Stimulated activated CD4-positive, alpha-beta T cell treated with anti-CD3 and anti-CD28 coated beads, Interleukin-12 subunit alpha, Interleukin-12 subunit beta, amount 100 ng/mL, for 24 hours (primary cell): ENCODE measurements at places on chromosomes 3 and 15.

- no peak for DNase-seq
Observed at GRCh38 chr3:46998121-46998851, 18.8 kb downstream of the NBEAL2 start.

- no peak for DNase-seq
Observed at GRCh38 chr3:56136514-56136913, 331.8 kb downstream of the ERC2 start.

- no peak for DNase-seq
Observed at GRCh38 chr3:123406598-123406997, 42.3 kb downstream of the ADCY5 start.

DNA sequence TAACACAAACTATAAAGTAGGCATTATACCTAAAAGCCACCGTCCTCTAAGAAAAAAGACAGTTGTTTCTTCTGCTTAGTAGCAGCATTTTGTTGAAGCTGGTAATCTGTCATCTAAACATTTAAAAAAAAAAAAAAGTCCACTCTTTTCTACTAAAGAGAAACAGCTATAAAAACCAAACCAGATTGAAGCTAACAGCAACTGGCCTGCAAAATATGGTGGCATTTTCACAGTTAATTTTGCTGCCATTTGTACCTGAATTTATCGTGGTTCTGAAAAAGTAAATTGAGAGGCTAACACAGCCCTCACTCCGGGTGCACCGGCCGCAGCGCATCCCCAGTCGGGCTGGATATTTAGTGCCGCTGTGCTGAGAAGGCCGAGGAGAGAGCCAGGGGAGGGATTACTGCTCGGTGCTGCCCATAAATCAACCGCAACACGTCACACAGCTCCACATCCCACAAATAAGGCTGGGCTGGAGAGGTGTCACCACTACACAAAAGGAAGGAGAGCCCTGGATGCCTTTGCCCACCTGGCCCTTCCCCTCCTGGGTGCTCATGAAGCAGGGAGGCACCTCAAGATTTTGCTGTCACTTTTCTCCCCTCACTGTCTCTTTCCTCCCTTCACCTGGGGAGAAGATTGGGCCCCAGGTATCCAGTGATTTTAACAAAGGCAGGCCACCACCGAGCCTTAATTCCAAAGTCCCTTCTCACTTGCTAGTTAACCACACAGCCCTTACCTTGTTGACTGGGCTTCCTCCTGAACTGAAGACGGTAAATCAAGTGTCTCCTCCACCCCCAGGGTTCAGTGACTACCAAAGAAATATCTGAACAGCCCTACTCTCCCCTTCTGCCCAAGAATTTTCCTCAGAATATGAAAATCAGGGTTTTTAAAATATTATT is 44.4 kb downstream of the MECOM start:
- DNase-seq, result no peak

- DNase-seq, result no peak
Observed at GRCh38 chr15:52008698-52009434, 10.2 kb upstream of the MAPK6 start.

GRCh38 chr3:132222868-132223538 is 94.2 kb upstream of the ACP3 start:
- no peak for DNase-seq

- no peak for DNase-seq
Observed at GRCh38 chr3:147417551-147418295, 8.6 kb downstream of the ZIC1 start.

DNA sequence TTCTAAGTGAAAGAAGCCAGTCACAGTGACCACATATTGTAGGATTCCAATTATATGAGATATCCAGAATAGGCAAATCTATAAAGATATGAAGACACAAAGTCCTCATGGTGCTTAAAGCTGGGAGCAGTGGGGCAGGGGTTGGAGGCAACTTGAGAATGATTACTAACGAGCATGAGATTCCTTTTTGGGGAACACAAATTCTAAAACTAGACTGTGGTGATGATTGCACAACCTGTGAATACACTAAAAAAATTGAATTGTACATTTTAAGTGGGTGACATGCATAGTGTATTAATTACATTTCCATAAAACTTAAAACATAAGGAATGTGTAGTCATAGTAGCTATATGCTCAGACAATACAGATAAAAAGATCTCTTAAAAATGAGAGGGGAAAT is 103.2 kb downstream of the DPH6 start:
- no peak for DNase-seq

DNA sequence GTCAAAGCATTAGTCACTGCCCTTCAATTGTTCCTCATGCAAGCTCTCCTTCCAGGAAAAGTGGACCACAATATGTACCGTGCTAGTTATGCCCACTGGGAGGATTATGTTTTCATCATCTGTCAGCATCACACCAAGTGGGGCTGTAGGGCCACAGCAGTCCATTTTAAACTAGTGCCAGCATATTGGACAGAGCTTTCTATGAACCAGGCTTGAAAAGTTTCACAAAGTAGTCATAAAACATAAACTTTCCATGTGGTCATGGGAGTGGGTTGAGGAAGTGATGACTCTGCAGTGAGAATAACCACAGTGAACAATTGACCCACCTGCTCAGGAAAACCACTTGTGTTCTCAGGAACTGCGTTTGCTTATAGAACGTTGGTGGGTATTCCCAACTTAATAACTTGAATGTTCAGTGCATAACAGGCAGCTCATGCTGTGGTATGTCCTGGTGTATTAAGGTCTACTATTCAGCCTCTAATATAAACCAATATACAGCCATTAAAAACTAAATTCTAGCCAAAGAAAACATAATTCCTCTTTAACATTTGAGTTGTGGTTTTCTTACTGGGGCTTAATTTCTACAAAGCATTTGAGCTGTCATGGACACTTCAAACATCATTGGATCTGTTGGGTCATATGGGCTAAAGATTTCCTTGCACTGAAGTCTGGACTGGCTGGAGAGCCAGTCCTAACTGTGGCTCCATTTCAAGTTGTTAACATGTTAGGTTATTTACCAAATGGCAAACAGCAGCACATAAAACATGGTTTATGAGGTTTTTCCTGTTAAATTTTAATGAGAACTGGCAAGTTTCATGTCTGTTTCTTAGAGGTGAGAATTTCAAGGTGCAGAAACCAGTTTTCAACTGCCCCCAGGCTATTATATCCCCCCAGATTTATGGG is 274.1 kb downstream of the OTOL1 start:
- DNase-seq, result no peak

DNA sequence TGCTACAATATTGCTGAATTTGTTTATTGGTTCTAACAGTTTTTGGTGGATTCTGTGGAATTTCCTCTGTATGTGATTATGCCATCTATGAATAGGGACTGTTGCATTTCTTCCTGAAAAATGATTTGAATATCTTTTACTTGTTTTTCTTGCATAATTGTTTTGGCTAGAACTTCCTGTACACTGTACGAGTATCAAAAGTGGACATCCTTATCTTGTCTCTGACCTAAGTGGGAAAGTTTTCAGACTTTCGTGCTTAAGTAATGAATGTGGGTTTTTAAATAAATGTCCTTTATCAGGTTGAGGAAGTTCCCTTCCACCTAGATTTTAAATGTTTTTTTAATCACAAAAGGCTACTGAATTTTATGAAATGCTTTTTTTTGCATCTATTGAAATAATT is 203.8 kb upstream of the ATP10A start:
- DNase-seq, result no peak

DNA sequence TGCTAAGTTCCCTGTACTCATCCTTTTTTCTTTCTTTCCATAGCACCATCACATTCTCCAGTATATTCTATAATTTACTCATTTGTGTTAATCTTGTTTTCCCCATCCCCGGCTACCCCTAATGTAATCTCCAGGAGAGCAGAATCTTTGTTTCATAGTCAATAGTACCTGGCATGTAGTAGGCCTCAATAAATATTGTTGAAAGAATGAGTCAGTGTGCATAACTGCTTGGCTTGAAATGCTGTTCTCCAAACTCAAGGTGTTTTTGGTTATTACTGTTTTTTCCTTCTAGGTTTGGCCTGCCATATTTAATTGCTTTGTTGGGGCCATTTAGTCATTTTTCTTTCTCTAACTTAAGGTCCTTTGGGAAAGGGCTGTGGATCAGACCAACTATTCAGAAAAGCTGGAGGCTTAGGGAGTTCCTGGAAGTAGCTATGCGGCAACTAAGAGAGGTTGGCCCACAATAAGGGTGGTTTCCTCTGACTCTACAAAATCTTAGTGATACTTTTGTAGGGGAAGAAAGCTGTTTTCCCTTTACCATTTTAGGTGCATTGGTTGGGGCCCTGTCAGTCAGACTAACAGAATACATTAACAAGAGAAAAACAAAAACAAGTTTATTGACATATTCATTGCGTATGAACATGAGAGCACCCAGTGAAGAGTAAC is 28.4 kb downstream of the KAT2B start:
- DNase-seq, result no peak

DNA sequence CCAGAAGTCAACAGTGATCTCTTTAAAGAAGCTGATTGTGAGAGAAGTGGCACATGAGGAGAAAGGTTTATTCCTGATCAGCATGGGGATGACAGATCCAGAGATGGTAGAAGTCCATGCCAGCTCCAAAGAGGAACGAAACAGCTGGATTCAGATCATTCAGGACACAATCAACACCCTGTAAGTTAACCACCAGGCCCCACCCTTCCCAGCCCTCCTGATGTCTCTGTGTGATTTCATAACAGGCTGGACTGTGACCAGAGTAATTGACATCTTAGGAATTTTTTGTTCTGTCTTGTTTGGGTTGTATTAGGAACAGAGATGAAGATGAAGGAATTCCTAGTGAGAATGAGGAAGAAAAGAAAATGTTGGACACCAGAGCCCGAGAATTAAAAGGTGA is 67.7 kb downstream of the KLHL25 start:
- no peak for DNase-seq

DNA sequence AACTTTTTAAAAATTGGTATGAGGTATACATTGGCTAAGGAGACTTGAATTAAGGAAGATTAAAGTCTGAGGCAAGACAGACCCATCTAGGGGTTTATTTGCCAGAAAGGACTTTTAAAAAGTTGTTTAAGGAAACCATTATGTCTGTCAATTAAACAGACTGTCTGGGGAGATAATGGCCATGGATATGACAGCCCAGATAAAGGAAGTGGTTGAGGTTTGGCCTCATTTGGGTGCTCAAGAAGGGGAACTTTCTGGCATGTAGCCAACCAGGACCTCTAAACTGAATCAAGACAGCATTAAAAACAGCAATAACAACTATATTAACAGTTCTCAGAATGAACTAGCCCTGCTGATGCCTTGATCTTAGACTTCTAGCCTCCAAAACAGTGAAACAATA is 9.9 kb upstream of the CD200R1L start:
- no peak for DNase-seq

DNA sequence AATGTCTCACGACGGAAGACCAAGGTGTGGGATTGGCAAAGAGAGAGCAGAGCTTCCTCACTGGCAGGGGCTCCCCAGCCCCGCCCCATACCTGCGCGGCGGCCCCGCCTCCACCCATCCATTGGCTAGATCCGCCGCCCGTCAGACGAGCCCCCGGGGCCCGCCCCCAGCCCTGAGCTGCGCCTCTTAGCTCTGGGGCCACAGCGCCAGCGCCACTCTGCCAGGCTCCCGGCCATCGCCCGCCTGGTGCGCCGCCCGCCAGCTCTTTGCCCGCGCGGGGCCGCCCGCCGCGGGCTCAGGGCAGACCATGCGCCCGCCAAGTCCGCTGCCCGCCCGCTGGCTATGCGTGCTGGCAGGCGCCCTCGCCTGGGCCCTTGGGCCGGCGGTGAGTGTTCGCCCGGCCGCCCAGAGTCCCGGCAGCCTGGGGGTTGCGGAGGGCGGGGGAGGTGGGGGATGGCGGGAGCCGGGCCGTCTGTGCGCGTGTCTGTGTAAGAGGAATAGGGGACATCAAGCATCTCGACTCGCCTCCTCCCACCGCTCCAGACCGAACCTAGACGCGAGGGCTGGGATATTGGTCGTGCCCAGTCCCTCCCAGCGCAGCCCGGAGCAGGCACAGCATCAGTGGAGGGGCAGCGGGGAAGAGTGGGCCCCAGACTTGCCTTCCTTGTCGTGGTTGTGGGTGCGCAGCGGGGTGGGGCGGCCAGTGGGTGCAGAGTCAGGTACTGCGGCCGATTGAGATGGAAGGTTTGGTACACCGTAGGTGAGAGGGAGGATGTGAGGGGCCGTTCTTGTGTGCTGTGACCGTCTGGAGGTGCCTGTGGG is at the start of gene VIPR1:
VIPR1 (plus strand) TSS at position 215 of the 822 bp plus-strand sequence; CDS start at position 308, 93 bp downstream.
- peak; percentile 88 for DNase-seq

GRCh38 chr3:102580760-102581159 is 145.9 kb downstream of the ZPLD1 start:
- no peak for DNase-seq

- DNase-seq, result no peak
Observed at GRCh38 chr15:25674913-25675312, 188.2 kb downstream of the ATP10A start.

GRCh38 chr15:25240461-25241021 is 198.3 kb downstream of the UBE3A start:
- DNase-seq, result no peak

DNA sequence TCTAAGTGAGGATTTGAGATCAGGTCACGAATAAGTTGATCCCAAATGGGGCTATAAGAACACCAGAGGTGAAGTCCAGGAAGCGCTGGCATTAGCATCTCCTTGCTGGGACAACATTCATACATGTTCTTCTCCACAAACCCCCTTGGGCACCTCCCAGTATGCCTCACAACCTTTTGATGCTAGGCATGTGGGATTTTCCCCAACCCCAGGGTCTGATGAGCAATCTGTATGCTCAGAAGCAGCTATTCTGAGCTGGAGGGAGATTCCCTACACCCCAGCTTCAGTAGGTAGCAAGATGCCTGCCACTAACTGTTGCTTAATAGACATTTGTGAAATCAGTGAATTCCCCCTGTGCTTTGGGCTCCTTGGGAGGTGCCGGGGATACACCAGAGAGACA is 32.2 kb downstream of the SLC6A11 start:
- DNase-seq, result peak; percentile 17

DNA sequence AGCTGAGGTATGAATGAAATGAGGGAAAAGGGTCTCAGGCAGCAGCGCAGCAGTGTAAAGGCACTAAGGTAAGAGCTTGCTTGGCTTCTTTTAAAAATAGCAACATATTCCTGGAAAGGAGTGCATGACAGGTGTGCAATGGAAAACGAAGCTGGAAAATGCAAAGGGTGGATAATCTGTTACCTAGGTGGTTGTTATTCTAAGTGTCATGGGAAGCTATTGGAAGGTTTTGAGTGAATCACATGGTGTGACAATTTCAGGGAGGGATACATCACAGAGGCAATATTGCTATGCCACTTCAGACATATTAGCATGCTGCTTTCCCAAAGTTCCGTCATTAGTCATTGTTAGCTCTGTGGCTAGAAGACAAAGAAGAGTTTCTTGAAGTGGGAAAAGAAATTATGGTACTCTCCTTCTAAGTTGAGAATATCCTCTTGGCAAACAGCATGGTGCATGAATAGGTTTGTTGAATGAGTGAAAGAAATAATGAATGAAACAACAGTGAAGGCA is 28.7 kb upstream of the TMEM45A start:
- no peak for DNase-seq

- DNase-seq, result no peak
Observed at GRCh38 chr3:172627057-172627809, 83.6 kb downstream of the NCEH1 start.
